ENCODE measurements at places on chromosomes 12 and 14.

- no peak for DNase-seq
Observed at GRCh38 chr14:104895786-104896661, 28.7 kb upstream of the PLD4 start.

- DNase-seq, result no peak
Observed at GRCh38 chr12:96121271-96121711, 72.9 kb upstream of the ELK3 start.

DNA sequence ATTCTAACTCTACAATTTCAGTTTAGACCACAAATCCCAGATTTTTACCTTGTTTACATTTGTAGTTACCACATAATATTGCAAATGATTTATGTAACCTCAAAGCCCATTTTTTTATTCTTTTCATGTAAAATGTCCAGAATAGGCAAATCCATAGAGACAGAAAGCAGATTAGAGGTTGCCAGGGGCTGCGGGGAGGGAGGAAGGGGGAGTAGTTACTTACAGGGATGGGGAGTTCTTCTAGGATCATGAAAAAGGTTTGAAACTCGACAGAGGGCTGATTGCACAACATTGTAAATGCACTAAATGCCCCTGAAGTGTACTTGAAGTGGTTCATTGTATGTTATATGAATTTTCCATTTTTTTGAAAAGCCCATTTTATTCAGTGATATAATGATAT is 66.5 kb downstream of the PPP2R5C start:
- DNase-seq, result no peak

GRCh38 chr12:78963439-78964227 is 99.1 kb downstream of the SYT1 start:
- no peak for DNase-seq

GRCh38 chr12:42534184-42534838 is 55.2 kb downstream of the PRICKLE1 start:
- no peak for DNase-seq

DNA sequence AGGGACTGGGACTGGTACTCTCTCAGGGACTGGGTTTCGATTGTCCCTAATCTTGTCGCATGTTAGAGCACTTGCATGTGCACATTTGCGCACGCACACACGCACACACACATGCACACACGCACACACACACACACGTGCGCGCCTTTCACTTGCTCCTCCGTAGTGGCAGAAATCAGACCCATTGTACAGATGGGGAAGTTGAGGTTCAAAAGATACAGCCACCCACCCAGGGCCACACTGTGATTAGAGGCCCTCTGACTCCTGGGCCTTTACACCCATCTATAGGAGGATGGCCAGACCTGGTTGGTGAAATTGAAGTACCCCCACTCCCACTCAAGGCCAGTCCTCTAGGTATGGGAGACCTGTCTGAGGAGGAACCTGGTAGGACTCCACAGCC is 167.8 kb upstream of the LHX5 start:
- DNase-seq, result no peak

GRCh38 chr12:107129315-107129930 is 36.1 kb upstream of the CRY1 start:
- DNase-seq, result no peak

- no peak for DNase-seq
Observed at GRCh38 chr14:94773655-94774343, 3.9 kb upstream of the GSC start.

GRCh38 chr12:131799828-131800593 is 28.2 kb upstream of the MMP17 start:
- no peak for DNase-seq

DNA sequence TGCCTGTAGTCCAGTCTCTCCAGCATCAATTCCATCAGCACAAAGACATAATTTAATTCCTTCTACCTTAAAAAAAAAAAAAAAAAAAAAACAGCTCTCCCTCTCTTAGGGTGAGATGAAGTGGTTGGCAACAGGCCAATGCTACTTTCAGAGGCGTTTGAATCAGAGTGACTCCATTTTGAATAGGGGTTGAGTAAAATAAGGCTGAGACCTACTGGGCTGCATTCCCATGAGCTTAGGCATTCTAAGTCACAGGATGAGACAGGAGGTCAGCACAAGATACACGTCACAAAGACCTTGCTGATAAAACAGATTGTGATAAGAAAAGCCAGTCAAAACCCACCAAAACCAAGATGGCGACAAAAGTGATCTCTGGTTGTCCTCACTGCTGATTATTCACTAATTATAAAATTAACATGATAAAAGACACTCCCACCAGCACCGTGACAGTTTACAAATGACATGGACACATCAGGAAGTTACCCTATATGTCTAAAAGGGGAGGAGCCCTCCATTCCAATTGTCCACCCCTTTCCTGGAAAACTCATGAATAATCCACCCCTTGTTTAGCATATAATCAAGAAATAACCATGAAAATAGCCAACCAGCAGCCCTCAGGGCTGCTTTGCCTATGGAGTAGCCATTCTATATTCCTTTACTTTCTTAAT is 6.9 kb upstream of the TCL1B start:
- no peak for DNase-seq

- DNase-seq, result no peak
Observed at GRCh38 chr14:48747561-48748089, 838.6 kb downstream of the RPS29 start.

- DNase-seq, result no peak
Observed at GRCh38 chr14:105891631-105892452, 365.5 kb downstream of the TMEM121 start.

DNA sequence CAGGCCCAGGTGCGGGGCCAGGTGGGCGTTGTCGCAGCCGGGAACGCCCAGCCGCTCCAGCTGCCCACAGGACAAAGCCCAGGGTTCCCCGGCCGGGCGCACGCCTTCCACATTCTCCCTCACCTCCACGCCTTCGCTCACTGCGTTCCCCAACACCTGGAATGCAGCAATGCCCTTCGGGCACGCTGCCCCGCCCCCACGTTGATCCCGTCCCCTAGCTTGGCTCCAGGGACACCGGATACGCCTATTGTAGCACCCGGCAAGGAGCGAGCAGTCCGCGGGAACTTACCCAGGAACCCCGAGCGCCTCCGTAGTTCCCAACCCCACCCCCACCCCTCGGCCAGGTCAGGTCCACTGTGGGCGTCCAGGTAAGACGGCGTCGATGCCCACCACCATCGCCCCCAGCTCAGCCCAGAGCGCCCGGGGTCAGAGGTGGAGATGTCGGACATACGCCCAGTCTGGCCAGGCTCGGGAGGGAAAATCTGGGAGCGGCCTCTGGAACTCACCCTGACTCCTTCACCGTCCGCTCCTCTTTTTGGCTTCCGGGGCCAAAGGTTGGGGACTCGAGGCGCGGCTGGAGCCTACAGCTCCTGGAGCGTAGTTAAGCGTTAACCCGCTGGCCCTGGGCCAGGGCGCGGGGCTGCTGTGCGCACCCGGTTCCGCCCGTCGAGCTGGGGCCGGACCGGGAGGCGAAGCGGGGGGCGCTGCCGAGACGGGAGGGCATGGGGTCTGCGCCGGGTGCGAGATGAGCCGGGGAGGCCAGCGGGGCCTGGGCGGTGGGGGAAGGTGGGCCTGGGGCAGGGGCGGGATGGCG is 594 bp upstream of the CEP170B start:
- DNase-seq, result no peak

- DNase-seq, result peak; percentile 22
Observed at GRCh38 chr12:55847603-55848291, 5.0 kb upstream of the MMP19 start.

DNA sequence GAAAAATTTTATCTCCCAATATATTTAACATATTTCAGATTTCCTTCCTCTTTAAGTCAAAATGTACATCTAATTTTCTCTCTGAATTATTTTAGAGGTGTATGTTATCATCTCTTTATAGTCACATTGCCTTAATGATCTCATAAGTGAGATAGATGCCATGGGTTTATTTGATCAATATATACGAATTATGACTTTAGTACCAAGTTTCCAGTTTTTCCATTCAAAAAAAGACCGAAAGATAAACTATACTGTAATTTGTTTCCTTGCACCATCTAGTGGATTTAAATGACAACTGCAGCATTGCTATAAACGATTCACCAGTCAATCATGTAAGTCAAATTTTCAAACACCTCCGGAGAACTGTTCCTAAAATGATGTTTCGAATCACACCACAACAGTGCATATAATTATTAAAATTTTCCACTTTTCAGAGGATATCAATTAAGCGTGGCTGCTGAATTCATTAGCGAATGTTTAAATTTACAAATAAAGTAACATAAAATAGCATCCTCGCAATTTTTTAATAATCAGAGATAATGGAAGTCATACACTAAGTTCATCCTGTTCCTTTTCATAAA is 419 bp upstream of the ATXN7L3B start:
- DNase-seq, result no peak

- no peak for DNase-seq
Observed at GRCh38 chr12:128442096-128442495, 175.1 kb downstream of the TMEM132C start.

GRCh38 chr14:51806026-51807023 is 54.1 kb upstream of the GNG2 start:
- no peak for DNase-seq

GRCh38 chr12:112198120-112198733 is 72.9 kb downstream of the TRAFD1 start:
- DNase-seq, result peak; percentile 50

DNA sequence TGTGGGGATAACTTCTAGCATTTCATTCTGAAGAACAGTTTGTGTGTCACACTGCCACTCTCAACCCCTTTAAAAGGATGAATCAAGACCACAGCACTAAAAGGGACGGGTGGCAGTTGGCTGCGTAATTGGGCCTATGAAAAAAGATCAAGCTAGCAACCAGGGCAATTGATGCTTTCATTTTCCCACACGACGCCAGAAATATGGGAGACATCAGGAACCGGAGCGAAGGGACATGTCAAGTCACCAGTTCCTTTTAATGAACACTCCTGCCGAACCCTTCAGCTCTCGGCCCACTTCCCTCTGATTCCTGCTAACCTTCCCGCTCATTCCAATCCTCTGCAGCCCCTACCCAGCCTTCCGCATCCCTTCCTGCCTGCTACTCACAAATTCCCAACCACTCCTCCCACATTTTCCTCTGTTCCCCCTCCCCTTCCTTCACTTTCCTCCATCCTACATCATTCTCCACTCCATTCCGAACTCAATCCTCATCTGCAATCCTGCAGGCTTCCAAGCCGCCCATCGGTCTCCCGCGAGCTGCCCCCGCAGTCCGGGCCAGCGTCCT is 753 bp downstream of the CSRNP2 start:
- peak; percentile 12 for DNase-seq

DNA sequence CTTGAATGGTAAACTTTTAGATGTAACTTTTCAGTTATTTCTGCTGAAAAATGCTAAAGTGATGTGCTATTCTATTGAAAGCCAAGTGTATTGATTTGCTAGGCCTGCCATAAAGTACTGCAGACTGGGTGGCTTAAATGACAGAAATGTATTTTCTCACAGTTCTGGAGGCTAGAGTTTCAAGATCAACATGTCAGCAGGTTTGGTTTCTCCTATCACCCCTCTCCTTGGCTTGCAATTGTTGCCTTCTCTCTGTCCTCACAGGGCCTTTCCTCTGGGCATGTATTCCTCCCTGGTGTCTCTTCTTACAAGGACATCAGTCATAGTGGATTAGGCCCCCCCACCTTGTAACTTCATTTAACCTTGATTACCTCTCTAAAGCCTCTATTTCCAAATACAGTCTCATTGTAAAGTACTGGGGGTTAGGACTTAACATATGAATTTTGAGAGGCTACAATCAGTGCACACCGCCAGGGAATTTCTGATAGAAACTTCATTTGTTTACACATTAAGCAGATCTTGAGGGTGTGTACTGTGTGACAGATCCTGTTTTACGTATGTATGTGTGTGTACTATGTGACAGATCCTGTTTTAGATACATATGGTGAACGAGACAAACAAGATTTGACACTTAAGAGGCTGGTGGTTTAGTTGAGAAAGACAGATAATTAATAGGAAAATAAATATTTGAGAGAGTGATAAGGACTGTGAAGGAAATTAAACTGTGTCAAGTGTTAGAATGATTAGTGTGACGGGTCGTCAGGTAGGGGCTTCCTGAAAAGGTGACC is 49.5 kb downstream of the ADIPOR2 start:
- no peak for DNase-seq

- no peak for DNase-seq
Observed at GRCh38 chr14:23814527-23815256, 138.9 kb upstream of the DHRS4 start.

DNA sequence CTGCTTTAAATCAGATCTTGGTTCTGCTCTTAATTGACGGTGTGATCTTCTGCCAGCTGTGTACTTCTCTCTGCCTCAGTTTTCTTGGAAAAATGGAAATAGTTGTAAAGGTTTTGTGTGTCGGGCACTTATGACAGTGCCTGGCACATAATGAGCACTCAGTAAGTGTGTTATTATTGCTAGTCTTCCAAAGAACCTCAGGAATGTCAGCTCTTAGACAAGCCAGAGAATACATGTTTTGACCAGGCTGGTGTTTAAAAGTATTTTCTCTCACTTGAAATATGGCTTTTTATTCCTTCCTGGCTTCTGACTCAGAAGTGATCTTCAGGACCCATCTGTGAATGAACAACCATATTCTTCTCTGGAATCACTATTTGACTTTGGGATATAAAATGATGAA is 304.1 kb downstream of the SNAPC1 start:
- DNase-seq, result no peak

DNA sequence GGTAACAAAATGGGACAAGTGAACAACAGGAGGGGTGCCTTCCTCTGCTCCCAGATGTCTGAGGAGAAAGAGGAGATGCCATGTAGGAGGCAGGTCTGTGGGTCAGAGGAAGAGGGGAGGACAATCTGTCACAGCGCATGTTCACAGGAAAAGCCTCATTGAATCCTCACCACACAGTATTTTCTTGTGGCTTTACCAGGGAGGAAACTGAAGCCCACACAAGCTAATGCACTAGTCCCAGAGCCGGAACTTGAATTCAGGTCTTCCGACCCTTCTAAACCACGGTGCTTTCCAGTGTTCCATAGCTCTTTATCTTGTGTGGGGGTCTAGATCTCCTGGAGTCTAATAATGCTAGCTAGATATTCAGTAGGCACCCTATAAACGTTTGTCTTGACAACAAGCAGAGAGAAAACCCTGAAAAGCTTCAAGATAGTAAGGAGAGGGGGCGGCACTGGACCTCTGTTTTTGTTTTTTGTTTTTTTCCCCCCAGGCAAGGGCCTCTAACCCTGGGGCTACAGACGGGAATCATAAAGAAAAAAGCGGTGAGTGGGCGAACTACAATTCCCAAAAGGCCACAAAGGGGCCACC is 371 bp upstream of the SHMT2 start:
- DNase-seq, result no peak

DNA sequence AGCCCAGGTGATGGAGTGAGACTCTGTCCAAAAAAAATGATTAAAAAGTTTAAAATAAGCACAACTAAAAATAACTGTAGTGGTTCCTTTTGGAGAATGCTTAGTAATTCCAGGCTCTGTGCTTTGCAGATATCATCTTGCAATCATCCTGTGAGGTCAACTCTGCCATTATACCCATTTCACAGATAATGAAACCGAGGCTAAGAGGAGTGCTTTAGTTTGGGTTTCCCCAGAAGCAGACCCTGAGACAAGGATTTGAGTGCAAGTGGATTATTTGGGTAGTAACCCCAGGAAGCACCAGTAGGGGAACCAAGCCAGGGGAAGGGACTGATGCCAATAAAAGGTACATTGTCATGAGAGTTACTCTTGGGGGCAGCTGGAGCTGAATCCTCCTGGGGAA is 44.7 kb downstream of the RIN3 start:
- no peak for DNase-seq

Measured in activated naive CD8-positive, alpha-beta T cell treated with anti-CD3 and anti-CD28 coated beads for 36 hours (primary cell).